Kidney (tissue), 22 donors: ENCODE measurements at places on chromosomes 7 and 10. TPM values are rescaled to one million over a fixed set of nuclear protein-coding genes. Genes with fewer than 3 reads are reported as not detected.

The CPA2 gene
- not detected for polyA plus RNA-seq

The RBM48 gene
- polyA plus RNA-seq: 7.4 TPM

The HABP2 gene
- polyA plus RNA-seq: 27.4 TPM

The SCART1 gene
- polyA plus RNA-seq: 0.37 TPM

The CCDC126 gene
- polyA plus RNA-seq: 5.2 TPM

The MRC1 gene
- polyA plus RNA-seq: 3.4 TPM

The PNLIPRP2 gene
- not detected for polyA plus RNA-seq

The RBM20 gene
- 0.88 TPM for polyA plus RNA-seq

The GCK gene
- polyA plus RNA-seq: 1.0 TPM

The TMEM236 gene
- polyA plus RNA-seq: 0.09 TPM

The NPFFR1 gene
- polyA plus RNA-seq: not detected

The CPN1 gene
- 0.43 TPM for polyA plus RNA-seq

The CCL24 gene
- not detected for polyA plus RNA-seq
